ENCODE measurements at places on chromosomes 16 and 17.

DNA sequence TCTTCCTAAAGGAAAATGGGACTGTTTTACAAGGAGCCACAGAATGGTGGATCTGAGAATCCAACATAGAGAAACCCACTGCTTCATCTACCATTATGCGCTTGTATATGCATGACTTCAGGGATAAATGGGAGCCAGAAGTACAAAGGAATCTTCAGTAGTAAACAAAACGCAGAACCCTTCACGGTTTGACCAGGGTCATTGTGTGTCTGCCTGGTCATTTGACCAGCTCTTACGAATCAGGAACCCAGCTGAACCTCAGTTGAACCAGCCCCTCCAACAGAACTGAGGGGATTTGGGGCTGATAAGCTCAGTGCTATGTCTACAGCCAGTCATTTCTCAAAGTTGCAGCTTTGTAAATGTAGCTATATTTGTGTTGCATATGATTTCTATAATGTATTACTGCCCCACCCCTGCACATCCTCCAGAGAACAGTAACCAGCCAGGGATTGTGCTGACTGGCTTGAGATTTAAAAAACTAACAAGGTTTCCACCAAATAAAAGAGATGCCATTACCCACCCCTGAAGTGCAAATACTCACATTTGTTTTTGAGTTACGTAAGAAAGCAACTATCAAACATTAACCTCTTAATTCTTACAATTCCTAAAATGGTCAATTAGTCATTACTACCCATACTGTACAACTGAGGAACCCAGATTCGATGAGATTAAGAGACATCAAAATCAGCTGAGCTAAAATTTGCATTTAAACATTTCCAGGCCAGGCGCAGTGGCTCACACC, 6.3 kb downstream of the CMTM4 start:
- no peak for DNase-seq

- DNase-seq = no peak
Observed at GRCh38 chr17:44059101-44059892, 7.2 kb downstream of the LSM12 start.

DNA sequence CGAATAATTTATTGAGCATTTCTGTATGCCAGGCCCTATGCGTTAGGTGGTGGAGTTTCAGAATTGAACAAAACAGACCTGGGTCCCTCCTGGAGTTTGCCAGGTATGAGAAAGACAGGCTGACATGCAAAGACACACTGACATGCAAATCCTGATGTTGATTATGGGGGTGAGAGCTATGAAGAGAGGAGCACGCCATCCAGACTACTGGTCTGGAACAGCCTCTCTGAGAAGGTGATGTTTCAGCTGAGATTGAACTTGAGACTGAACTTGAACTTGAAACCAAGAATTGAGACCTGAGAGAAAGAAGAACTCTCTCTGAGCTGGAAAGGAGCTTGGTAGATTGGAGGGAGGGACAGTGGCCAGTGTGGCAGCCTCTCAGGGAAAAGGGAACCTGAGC, 14.2 kb upstream of the CACNG4 start:
- no peak for DNase-seq

DNA sequence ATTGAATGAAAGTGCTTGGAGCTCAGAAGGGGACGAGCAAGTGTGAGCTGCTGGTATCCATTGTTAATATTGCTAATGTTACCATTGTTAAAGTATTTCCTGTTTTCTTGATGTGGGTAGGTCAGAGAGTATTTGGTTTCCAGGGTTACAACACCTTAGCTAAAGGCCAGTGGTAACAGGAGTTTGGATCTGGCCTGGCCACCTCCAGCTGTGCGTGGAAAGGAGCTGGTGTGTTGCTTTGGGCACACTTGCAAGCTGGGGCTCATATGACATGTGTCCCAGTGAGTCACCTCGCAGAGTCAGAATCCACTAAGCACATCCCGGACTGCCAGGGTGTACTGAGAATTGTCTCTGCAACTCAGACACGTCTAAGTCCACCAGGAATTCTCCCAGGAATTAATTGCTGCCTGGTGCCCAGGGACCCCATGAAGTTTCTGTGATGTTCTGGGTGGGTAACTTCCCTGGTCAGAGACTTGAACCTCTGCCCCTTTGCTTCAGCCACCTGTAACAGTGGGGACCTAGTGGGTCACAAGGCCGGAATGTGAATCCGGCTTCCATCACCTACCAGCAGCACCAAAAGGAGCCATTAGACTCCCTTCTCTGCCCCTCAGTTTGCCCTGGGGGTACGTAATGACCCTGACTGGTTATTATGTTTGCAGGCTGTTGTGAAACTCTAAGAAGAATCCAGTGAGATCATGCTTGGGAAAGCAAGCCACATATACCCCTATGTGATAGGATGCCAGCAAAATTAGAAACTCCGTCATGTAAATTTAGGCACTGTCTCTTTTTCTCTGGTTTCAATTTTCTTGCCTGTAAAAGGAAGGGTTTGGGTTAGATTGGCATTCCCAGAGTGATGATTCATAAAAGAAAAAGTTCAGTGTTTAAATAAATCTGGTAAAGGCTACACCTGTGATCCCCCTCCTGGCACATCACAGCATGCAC, 12.8 kb downstream of the SLC6A2 start:
- no peak for DNase-seq

GRCh38 chr16:70271696-70272095, 17.6 kb downstream of the AARS1 start:
- no peak for DNase-seq

DNA sequence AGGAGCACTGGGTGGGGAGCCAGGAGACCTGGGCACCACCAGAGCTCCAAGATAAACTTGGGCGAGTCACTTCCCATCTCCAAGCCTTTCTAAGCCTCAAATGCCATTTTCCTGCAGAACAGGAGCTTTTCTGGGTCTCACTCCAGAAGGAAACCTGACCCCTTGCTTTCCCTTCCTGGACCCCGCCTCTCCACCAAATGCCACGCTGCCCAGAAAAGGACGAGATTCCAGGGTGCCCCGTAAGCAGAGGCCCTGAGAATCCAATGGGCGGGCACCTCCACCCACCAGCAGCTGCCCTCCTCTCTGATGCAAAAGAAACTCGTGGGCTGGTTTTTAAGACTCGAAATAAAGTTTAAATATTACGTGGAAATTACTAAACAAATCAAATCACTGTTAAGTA, 31.3 kb downstream of the ZNF423 start:
- no peak for DNase-seq

DNA sequence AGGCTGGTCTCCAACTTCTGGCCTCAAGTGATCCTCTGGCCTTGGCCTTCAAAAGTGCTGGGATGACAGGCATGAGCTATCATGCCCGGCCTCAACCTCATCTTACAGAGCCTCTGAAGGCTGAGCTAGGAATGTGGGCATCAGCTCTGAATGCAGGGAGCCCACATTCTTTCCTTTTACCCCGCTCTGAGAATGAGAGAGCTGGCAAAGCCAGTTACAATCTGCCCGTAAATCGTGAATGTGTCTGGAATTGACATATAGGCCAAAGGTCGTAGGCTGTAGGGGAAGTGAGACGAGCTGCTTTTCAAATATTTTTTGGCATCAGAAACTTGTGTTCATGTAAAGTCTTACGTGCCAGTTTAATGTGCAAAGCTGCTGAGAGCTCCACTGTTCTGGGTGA, 4.5 kb downstream of the TMEM238L start:
- no peak for DNase-seq

All from CD4-positive, alpha-beta T cell treated with Interleukin-17A for 4 hours (primary cell).